NCI-H526 (cell line): ENCODE measurements at places on chromosomes 6 and 20.
A peak's percentile ranks its signal among the peaks of the same experiment; 100 is the strongest.

DNA sequence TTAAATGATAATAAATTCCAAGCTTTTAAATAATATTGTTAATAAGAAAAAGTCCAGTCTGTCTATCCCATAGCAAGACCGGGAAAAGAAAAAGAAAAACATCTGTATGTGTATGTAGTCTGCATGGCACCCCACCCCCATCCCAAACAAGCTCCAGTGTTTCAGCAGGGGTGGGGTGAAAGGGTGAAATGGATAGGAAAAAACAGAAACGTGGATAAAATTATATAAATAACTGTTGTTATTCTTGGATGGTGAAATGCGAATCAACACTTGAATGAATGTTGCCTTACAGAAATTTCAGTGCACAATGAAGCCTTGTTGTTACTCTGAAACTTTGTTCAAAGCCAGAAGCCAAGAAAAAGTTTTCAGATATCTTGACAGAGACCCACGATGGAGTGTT lies 31.4 kb downstream of the HAO1 start:
- no peak for DNase-seq

DNA sequence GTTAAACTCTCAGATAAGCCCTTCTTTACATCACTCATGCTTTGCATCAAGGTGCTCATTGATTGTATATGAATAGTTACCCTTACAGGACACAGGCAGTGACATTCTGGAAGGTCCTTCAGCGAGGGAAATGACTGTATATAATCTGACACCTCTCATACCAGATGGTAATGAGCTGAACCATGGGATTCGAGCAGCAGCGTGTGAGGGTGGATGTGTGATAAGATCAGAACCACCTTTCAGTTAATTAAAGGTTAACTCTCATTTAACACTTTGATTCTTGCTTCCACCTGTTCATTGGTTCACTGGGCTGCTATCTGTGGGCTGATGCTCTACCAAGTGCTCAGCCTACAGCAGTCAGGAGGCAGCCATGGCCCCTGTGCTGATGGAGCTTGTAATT lies 24.2 kb downstream of the NEDD9 start:
- DNase-seq = no peak

DNA sequence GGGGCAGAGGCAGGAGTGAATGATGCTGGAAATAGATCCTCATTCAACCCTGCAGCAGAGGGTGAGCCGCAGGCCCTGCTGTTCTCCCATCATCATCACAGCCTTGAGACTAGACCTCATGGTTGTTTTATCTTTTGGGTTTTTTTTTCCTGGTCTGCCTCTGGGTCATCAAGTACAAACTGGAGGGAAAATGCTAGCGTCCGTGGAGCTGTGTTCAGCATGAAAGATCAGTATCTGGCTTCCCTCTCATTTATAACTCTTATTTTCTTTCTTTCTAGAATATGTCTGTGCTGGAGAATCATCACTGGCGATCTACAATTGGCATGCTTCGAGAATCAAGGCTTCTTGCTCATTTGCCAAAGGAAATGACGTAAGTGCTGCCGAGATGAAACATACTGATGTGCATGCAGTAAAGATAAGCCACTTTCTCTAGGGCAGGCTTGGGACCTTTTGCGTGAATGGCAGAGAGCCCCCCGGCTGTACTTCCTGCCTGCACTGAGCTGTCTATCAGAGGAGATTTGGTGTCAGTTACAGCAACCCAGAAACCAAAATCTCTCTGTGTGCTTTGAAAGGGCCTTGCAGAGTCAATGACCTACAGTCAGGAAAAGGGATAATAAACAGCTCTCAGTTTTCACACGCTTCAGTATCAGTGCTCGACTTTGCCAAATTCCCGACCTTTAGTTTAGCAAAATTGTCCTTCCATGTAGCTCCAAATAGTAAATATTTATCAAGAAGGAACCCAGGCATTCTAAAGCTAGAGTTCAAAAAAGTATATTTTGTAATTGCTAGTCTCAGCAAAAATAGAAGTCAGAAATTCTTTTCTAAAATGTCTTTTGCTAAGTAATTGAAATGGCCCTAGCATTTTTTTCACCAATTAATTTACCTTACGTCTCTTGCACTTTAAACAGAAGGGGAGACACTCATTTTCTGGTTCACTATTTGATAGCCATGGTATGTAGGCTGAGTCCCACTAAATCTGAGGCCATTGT lies 76.3 kb downstream of the MTFR2 start:
- DNase-seq = no peak

GRCh38 chr6:8845690-8846089 lies 410.3 kb upstream of the SLC35B3 start:
- DNase-seq = no peak

GRCh38 chr6:94835264-94835663 lies 742.1 kb upstream of the MANEA start:
- no peak for DNase-seq

GRCh38 chr6:90730151-90730673 lies 143.3 kb upstream of the MAP3K7 start:
- DNase-seq = no peak

- DNase-seq = no peak
Observed at GRCh38 chr6:73932866-73933265, 236.9 kb downstream of the CD109 start.

- DNase-seq = no peak
Observed at GRCh38 chr20:58722877-58723627, 30.5 kb downstream of the NPEPL1 start.

- DNase-seq = no peak
Observed at GRCh38 chr6:44494011-44494501, 106.5 kb downstream of the CDC5L start.

GRCh38 chr6:109595998-109596397 lies 95.0 kb downstream of the AK9 start:
- DNase-seq = peak; percentile 51

DNA sequence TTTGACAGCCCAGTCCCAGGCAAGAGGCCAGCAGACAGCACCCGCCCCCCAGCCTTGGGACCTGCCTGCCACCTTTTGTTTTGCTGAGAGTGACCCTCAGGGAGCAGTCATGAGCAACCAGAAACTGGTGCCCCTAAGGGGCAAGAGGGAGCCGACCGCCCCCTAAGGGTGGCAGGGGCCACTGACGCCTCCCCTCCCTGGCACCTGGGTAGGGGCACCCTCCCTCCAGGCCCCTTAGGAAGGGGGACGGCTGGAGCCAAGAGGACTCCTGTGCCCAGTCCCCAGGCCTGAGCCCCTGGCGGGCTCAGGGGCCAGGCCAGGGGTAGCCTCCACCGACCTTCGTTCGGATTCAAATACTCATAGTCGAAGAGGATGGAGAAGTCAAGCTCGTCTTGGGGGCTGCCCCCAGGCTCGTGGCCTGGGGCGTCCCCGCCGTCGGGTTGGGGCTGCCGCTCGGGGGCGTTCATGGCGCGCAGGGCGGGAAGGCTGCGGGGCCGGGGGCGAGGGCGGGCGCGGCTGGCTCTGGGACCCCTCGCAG lies 417 bp downstream of the NFATC2 start:
- DNase-seq = peak; percentile 24

- DNase-seq = peak; percentile 31
Observed at GRCh38 chr6:7189101-7189758, 81.5 kb downstream of the RREB1 start.

GRCh38 chr6:24537771-24538385 lies 43.1 kb downstream of the ALDH5A1 start:
- DNase-seq = no peak

DNA sequence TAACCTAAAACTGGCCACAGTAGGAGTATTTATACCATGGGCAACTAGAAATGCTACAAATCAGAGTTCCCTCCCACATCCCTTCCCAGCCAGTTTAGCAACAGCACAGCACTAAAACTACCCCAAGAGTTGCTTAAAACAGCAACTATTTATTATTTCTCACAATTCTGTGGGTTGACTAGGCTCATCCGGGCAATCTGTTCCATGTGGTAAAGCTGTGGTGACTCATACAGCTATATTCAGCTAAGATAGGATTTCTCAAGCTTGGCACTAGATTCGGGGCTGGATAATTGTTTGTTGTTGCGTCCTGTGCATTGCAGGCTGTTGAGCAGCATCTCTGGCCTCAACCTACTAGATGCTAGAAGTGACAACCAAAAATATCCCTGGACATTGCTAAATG lies 8.6 kb upstream of the HECA start:
- no peak for DNase-seq

DNA sequence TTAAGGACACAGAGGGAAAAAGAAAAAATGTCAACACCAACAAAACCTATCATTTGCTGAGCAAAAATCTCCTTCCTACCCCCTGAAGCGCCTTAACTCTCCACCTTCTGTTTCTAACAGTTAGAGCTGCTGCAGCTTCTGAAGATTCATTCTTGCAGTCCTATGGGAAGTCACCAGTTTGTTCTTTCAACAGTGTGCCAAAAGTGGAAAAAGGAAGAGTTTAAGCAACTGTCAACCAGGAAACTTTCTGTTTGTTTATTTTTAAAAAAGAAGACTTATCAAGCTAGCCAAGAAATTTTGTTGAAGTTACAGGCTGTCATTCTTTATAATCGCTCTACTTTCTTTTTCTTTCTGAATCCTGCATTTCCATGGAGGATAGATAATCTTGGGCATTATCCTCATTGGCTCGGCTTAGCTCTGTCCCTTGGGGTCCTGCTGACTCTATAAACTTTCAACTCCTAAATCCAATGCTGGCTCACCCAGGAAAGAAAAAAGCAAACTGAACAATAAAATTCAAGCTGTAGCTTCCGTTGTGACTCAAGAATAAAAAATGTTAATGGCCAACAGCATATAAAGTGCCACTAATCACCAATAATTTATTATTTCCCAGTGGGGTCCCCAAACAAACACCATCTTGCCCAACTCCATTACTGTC lies 172.8 kb upstream of the CITED2 start:
- no peak for DNase-seq

GRCh38 chr6:165404697-165405096 lies 95.3 kb upstream of the C6orf118 start:
- DNase-seq = no peak

DNA sequence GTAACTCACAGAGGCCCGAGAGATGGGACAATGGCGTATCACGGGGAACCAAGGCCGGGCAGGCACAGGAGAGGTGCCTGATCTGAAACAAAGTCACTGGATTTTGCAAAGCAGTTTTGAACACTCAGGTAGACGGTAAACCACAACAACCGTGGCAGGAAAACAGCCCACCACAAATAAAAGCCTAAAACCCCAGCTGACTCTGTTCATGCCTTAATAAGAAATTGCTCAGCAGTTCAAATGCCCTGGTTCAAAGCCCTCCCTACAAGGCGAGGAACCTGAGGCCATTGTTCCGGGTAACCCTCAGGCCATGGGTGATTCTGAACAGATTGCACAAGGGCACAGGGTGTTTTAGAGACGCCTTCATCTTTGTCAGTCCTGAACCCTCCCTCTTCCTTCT lies 114.2 kb downstream of the MAP3K7 start:
- DNase-seq = no peak

DNA sequence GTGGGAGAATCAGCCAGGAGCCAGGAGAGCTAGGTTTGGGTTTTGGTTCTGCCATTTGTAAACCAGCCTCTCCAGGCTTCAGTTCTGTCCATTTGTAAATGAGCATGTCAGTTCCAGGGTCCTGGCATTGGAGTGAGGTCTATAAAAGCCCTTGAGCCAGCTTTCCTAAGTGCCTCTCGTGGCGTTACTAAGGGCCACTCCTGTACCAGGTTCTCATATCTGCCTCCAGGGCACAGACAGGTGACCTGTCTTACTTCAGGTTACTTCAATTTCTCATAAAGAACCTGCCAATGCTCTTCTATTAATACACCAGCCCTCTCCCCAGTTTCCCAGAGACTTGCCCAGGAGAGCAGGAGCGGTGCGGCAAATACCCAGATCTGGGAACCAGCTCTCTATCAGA lies 101.9 kb downstream of the VEGFA start:
- no peak for DNase-seq

DNA sequence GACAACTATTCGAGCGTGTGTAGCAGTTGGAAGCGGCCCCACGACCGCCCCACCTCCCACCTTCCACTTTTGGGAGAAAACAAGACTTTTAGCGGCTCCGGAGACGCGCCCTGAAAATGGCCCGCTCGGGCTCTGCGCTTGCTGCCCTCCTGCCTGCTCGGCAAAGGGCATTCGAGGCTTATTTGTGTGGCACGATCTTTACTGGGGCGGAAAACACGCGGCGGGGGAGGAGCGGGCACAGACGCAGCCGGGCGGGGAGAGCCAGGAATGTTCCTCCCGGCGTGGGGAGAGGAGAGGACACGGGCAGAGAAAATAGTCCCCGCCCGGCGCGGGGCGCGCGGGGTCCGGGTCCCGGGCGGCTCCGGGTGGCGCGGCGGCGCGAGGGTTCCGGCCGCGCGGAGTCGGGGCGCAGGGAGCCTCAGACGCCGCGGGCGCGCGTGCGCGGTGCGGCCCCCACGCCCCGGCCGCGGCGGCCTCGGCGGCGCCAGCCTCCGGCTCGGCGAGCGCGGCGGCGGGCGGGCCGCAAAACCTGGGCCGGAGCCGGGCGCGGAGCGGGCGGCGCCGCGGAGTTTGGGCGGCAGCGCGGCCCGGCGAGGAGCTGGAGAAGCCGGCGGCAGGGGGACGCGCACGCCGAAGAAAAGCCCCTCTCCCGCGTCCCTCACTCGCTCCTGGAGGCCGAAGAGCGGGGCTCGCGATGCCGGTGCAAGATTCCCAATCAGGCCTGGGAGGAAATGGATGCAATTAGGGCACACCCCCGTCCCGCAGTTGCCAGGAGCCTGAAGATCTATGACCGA lies 90.0 kb upstream of the ARID1B start:
- DNase-seq = peak; percentile 79

DNA sequence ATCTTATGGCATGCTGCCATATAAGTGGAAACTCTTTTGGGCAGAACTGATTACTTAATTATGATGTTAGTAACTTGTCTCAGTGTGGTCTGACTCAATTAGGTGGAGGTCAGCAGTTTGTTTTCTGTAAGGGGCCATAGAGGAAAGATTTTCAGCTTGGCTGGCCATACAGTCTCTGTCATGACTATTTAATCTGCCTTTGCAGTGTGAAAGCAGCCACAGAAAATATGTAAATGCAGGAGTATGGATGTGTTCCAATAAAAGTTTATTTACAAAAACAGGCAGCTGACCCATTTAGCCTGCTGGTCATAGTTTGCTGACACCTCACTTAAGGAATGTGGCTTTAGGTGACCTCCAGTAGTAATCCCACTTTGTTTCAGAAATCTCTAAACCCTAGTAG lies 700.7 kb downstream of the EPM2A start:
- no peak for DNase-seq

GRCh38 chr20:37989601-37990295 lies 43.5 kb downstream of the TTI1 start:
- no peak for DNase-seq

DNA sequence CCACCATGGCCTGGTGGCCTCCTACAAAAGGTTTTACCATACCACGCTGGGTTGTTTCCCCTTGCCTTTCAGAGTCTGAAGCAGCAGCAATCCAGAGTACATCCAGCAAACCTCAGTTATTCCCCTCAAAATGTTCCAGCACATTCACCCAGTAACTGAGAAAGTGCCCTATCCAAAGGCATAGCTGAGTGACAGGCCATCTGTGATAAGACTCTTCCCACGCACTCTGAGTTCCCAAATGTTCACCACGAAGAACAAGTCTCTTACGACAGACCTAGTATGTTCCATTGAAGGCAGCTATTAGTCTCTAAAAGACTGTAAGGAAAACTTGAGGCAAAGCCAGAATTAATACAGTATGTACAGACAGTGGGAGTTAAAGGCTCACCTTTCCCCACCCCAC lies 31.6 kb upstream of the C20orf144 start:
- DNase-seq = no peak
